ENCODE measurements at places on chromosomes 13 and 19.

- no peak for DNase-seq
Measured at GRCh38 chr19:23259961-23260360, 9.8 kb upstream of the ZNF724 start.

DNA sequence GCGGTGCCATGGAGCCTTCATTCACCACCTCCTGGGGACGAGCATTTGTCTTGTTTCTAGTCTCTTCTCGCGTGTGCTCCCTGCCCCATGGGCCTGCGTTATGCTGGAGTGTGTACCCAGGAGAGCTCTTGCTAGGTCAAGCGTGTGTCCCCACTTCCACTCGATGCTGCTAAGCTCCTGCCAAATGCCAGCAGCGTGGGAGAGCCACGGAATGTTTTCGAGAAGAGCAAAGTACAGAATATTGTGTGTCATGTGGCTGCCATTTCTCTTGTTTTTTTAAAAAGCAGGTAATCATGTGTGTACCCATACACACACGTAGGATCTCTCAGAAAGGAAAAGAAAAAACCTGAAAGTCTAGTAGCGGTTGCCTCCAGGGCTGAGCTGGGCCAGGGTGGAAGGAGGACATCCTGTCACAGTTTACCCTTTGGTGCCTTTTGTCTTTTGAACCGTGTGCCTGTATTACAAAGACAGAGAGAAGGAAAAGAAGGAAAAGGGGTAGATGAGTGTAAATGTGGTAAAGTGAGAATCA is 28.6 kb downstream of the PAK4 start:
- DNase-seq: no peak

DNA sequence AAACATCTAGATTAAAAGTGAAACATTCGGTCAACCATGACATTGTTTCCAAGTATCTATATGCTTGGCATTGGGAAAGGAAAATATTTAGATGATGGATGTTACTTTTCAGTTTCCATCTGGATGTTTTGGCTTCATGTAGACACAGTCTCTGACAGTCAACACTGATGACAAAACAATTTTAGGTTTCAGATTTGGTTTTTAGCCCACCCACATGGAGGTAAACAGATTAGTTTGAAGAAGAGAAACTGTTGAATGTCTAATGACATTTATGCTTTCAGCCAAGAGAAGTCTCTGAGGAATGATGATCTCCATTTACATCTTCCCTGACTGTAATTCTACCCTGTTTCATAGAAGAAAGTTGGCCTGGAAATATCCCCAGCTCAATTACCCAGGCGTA is 379.1 kb downstream of the SLITRK6 start:
- no peak for DNase-seq

DNA sequence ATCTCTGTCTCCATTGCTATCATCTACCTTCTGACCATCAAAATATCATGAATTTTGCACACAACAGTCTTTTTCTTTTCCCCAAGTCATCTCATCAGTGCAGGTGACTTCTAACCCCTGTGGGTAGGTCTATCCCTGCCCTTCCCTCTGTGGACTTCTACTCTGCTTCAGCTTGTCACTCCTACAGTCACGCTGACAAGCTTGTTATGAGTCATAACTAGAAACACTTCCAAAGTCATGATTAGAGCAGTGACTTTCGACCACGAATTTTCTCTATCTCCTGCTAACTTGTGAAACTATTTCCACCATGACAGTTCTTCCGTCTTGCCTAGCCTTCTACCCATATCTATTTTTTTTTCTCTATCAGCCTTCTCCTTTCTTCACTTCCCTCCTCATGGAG is 343.7 kb upstream of the ARGLU1 start:
- no peak for DNase-seq

- no peak for DNase-seq
Measured at GRCh38 chr19:5950741-5951140, 27.2 kb downstream of the RANBP3 start.

DNA sequence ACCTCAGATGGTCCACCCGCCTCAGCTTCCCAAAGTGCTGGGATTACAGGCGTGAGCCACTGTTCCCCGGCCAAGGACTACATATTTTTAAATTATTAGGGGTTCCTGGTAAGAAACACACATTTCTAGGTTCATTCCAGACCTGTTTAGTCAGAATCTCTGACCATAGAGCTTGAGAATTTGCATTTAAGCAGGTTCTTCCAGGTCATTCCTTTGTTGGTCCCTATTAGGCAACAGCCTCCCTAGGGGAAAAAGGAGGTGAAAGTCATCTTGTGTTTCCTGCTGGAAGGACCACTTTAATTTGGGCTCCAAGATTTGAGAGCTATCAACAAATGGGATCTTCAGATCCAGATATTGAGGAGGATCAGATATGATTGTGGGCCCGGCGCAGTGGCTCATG is 16.3 kb downstream of the S1PR2 start:
- no peak for DNase-seq

DNA sequence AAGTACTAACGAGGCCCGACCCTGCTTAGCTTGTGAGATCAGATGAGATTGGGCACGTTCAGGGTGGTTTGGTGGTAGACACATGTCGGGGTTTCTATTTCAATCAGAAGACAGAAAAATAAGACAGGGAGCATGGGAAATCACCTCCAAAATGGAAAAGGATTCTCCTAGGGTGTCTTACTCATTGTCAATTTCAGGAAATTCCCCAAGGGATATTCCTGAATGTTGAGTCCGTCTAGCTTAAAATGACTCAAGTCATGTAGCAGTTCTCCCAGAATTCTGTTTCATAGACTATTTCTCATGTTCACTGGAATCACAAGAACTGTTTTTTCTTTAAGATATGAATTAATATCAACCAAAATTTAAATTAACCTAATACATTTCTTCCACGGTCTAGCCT is 380.1 kb downstream of the EFNB2 start:
- DNase-seq: no peak

- no peak for DNase-seq
Measured at GRCh38 chr13:81762449-81762848, 1421.5 kb upstream of the SPRY2 start.

- no peak for DNase-seq
Measured at GRCh38 chr13:51453207-51453958, 547 bp upstream of the INTS6 start.

DNA sequence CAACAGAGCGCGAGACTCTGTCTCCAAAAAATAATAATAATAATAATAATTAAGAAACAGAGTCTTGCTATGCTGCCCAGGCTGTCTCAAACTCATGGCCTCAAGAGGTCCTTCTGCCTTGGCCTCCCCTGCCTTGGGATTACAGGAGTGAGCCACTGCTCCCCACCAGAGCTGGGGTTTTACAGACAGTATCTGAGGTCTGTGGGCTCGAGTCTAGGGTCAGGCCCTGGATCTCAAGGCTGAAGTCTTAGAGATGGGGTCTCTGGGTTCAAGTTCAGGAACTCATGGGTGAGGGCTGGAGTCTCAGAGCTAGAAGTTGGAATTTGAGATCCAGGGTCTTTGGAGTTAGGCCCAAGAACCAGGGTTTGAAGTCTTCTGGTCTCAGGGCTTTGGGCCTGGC is 3.5 kb downstream of the IL11 start:
- DNase-seq: no peak

- no peak for DNase-seq
Measured at GRCh38 chr13:29500386-29500785, 95.1 kb downstream of the SLC7A1 start.

DNA sequence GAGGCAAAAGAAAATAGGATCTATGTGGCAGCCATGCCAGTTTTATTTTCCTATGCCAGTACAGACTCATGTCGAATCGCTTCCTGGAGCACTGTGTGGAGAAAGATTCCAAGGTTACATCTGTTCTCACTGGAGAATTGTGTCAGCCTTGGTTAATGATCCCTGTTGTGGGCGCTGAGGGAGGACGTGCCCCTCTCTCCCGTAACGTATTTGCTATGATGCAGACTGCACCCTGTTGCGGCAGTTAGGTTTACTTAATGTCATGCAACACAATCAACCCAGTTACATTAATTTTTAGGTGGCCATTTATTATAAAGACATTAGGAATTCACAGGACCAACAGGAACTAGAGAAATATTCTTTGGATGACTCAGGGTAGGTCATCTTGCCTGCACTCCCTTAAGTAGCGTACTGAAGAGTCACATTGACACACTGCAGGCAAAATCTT is 892.9 kb downstream of the EFNB2 start:
- DNase-seq: no peak

DNA sequence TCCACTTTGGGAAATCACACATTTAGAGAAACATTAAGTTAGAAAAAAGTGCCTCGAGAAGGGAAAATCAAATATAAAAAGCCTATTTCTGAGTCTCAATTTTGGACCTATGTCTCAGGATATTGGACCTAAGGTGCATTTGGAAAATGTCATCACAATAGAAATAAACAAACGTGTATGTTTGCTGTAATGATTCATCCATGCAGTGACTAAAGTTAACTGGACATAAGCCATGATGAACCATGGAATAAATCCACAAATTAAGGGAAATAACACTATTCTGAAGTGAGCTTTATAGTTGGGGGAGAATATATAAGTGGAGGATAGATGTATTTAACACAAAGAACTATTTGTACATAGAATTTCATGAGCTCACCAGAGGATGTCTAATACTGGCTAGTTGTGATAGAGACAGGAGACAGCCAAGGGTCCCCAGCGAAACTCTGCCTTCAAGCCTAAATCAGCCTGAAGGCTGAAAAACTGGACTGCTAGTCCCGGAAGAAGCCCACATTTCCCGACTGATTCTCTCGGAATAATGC is 963.3 kb upstream of the SPRY2 start:
- DNase-seq: no peak

DNA sequence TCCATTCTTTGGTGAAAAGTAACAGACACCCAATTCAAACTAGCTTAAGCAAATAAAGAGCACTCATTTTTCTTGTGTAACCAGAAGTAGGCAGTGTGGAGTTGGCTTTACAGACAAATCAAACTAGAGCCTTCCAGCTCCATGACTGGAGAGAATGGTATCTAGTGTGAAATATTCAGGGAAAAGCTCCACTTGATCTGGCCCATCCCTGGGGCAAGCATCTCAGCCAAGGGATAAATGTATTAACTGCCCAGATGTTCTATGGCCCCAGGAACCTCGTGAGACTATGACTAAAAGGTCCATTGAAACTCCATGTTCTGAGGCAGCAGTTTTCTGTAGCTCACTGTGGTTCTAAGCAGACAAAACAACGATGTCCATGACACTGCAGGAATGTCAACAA is 49.9 kb downstream of the TBC1D4 start:
- no peak for DNase-seq

DNA sequence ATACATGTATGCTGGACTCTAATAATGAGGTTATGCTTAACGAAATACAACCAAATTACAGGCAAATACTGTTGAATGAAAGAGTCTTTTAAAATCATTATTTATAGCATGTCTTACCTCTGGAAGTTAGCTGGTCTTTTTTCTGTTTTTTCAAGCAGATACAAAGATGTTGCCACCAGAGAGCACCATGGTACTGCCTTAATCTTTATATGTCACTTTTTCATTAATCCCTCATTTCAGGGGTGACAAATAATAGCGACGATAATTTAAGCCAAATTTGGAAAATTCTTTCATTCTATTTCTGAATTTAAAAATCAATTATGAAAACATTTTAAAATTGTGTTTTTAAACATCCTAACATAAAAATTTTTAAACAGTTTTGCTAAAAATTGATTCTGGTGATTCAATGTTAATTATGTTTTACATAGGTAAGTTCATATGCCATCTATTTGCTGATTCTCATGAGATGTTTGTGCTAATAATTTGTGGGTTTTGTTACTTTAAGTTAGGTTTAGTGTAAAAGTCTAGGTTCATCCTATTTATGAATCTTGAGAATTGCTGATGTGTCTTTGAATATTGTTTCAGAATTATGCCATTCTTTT is 379.3 kb upstream of the SGCG start:
- DNase-seq: peak; percentile 20

GRCh38 chr13:71488201-71488600 is 378.8 kb downstream of the DACH1 start:
- DNase-seq: no peak

- DNase-seq: no peak
Measured at GRCh38 chr19:49845414-49845813, 5.5 kb upstream of the PTOV1 start.

- DNase-seq: no peak
Measured at GRCh38 chr19:33187183-33187540, 7.0 kb upstream of the LRP3 start.

DNA sequence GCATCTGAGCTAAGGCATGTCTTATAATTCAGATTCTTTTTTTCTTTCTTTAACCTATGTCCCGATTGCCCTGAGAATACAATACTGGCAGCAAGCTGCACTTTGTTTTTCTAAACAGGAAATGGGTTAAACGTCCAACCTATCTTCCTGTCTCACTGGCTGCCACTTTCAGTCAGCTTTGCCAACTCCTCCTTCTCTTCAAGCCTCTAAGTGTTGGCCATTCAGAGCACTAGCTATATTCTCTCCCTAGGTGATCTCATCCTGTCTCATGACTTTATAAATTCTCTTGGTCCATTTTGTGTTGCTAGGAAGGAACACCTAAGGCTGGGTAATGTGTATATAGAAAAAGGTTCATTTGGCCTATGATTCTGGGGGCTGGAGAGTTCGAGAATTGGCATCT is 109.5 kb upstream of the TSC22D1 start:
- no peak for DNase-seq

- DNase-seq: no peak
Measured at GRCh38 chr19:28502879-28503734, 709.8 kb downstream of the UQCRFS1 start.

- no peak for DNase-seq
Measured at GRCh38 chr13:49643035-49643646, 14.8 kb downstream of the ARL11 start.

GRCh38 chr13:113110852-113111315 is 5.3 kb downstream of the F7 start:
- DNase-seq: no peak

DNA sequence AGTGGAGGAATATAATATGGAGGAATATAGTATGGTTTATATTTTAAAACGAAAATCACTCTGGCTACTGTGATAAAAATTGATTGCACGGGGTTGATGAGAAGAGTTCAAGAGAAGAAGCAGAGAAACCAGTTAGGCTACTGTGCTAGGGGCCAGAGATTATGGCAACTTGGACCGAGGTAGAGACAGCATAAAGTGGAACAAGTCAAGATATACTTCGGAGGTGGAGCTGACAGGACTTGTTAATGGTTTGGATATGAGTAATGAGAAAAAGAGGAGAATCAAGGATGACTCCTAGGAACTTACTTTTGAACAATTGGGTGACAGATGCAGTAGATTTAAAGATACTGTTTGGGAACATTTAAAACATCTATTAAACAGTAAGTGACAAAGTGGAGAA is 6.6 kb upstream of the WDFY2 start:
- DNase-seq: no peak

GRCh38 chr19:42115219-42115618 is 17.0 kb downstream of the POU2F2 start:
- DNase-seq: no peak

GRCh38 chr13:92989301-92989700 is 237.3 kb upstream of the GPC6 start:
- no peak for DNase-seq

DNA sequence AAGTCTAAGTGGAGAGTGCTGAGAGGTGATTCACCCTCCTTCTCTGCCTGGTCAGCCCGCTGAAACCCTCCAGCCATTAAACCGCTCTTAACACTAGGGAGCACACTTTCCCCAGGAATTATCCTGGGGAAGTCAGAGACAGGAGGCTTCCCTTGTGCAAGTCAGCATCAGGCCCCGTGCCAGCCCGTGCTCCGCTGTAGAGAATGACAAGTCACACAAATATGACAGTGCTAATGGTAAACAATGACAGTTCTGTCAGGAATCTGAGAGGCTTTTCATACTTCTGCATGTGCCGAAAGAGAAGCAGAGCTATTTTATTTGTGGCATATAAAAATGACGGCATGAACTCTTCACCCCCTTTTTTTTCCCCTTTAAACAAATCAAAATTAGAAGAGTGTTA is 816.9 kb upstream of the SLC10A2 start:
- peak; percentile 55 for DNase-seq
